Fibroblast of skin of right biceps (primary cell): ENCODE measurements at places on chromosomes 4 and X.

DNA sequence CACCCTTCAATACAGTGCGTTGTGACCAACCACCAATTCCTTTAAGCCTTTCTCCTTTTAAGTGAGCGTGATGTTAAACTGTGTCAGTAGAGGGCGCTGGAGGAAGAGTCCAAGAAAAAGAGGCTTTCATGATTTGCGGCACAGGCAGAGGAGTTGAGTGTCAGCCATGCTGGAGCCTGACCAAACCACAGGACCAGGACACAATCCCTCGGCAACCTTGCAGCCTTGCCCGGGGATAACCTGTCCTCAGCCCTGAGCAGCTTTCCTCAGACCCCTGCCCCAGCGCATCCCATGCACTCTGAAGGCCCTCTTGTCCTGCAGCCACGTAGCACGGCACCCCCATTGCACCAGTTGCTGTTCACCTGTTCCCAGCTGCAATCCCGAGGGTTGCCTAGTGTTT, 53.5 kb upstream of the SMIM31 start:
- no peak for DNase-seq

GRCh38 chr4:53614591-53614990, 23.3 kb upstream of the LNX1 start:
- no peak for DNase-seq

DNA sequence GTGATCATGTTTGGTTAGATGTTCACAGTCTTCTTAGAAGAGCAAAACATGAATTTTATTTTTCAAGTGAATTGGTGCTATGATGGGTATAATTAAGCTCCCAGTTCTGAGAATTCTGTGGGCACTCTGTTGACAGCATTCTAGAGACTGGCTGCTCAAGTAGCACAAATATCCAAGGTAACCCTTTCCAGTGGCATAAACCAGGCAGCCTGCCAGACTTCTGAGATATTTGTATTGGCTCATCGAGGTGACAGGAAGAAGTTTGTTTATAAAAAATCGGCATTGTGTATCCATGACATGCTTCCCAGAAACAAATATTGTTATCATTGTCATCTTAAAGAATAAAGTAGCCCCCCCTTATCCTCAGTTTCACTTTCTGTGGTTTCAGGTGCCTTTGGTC, 28.3 kb downstream of the LANCL3 start:
- DNase-seq, result no peak

GRCh38 chrX:107678957-107679740, 50.8 kb downstream of the PRPS1 start:
- DNase-seq, result peak; percentile 66

- no peak for DNase-seq
Measured at GRCh38 chrX:76172325-76172893, 453 bp upstream of the PBDC1 start.

DNA sequence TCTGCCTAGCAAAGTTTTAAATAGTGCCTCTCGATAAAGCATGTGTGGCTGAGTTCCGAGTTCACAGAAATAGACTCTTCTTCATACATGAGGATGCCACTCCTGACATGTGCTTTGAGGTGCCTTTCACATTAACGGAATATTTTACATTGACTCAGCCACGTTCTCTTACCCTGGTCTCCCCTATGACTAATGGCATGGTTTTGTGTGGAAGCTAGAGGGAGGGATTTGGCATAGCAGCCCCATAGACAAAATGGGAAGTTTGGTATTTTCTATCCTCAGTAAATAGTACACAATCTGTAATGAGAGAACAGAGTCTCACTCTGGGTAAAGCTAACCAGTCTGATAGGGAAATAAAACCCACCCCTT, 68.9 kb downstream of the PCDH19 start:
- DNase-seq, result peak; percentile 37
